Stimulated activated CD4-positive, alpha-beta T cell treated with anti-CD3 and anti-CD28 coated beads, Interleukin-2, amount 100 ng/mL, for 48 hours (primary cell): ENCODE measurements at places on chromosomes 13 and 19.

- DNase-seq, result no peak
These were observed 774 bp downstream of the ALDH16A1 start for GRCh38 chr19:49453757-49454240.

- DNase-seq, result no peak
These were observed 8.6 kb downstream of the TNFAIP8L1 start for GRCh38 chr19:4647676-4648644.

GRCh38 chr19:51507640-51508058 lies 6.0 kb upstream of the SIGLEC12 start:
- DNase-seq, result no peak

DNA sequence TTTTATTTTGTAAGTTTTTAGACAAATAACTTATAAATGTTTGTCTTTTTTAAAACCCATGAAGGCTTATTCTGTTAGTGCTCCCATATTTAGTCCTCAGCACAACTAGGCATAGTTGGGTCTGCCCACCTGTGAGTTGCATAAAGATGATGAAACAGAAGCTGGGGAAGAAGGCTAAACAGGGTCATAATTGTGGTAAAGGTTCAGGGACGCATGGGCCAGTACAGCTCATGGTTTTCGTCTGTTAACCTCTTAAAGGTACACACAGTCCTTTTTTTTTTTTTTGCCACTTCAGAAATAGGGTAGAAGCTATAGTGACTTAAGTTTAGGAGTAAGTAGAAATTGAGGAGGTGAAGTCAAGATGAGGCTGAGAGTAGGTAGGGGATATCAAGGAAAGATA lies 58.3 kb downstream of the TM9SF2 start:
- DNase-seq, result no peak

- DNase-seq, result peak; percentile 48
These were observed 7.1 kb upstream of the PDE4C start for GRCh38 chr19:18233224-18233825.

- no peak for DNase-seq
These were observed 66.2 kb downstream of the SLC15A1 start for GRCh38 chr13:98686270-98686669.

DNA sequence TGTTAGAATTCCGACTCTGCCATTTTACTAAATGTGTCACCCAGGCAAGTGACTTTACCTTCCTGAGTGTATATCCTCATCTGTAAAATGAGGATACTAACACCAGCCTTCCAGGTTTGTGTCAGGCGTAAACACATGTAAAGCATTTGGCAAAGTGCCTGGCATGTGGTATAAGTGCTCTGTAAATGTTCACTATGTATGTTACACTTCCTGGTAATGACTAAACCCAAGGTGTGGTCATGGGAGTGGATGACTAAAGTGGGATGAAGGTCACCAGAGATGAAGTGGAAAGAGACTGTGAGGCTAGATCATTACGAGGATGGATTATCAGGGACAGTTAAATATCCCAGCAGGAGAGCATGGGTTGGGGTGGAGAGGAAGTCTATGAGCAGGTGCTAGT lies 25.6 kb downstream of the DEDD2 start:
- DNase-seq, result peak; percentile 35

GRCh38 chr13:23667750-23668149 lies 97.5 kb downstream of the TNFRSF19 start:
- no peak for DNase-seq

DNA sequence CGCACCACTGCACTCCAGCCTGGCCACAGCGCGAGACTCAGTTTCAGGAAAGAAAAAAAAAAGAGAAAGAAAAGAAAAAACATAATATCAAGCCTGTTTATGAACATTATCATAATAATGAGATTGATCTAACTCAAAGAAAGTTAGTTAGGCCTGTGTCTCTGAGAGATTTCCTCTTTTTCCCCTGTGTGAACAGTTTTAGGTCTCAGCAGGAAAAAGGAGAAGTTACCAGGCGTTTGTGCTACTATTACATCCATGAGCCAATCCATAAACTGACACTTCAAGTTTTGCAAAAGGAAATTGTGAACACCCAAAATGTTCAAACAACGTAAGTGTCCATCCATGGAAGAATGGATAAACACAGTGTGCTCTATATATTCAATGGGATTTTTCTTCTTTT lies 3.8 kb downstream of the TARM1 start:
- DNase-seq, result no peak

DNA sequence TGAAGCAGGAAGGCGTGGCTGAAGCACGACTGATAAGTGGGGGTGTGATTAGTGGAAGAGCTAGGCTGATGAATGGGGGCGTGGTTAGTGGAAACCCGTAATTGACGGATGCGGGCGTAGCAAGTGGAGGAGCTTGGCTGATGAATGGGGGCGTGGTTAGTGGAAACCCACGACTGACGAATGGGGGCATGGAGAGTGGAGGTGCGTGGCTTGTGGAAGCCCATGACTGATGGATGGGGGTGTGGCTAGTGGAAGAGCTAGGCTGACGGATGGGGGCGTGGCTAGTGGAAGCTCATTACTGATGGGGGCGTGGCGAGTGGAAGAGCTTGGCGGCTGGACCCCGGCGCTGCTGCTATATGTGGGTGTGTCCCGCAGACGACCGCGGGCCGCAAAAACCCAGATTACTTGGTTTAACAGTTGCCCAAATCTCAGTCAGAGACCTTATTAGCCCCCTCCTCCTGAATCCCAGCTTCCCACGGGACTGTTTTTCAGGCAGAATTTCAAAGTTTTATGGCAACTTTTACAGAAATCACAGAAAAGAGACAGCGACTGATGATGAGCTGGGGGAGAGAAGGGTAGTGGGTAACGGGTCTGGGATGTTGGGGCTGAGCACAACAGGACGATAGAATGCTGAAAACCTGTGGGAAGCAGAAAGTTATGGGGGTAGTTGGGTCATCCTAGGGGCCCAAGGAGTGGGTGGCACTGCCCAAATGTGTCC lies 9.0 kb upstream of the MEIS3 start:
- DNase-seq, result peak; percentile 81

DNA sequence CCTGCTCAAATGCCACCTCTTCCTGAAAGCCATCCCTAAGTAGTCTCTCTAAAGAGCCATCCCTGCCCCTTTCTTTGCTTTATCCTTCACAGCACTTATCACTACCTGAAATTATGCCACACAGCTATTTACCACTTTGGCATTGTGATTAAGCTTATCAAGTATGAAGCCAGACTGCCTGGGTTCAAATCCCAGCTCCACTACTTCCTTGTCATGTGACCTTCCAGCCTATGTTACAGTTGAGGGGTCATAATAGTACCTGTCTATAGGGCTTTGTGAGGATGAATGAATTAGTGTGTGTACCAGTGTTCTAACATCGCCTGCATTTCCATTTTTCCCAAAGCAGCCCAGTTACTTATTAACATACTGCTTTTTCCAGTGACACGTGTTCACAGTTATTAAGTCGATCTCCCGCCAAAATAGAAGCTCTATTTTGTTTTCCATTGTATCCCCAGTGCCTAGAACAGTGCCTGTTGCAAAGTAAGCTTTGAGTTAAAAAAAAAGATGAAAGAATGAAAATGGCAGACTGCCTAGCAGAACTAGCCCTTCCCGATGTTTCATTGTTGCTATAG lies 32.8 kb downstream of the ZSWIM9 start:
- no peak for DNase-seq

DNA sequence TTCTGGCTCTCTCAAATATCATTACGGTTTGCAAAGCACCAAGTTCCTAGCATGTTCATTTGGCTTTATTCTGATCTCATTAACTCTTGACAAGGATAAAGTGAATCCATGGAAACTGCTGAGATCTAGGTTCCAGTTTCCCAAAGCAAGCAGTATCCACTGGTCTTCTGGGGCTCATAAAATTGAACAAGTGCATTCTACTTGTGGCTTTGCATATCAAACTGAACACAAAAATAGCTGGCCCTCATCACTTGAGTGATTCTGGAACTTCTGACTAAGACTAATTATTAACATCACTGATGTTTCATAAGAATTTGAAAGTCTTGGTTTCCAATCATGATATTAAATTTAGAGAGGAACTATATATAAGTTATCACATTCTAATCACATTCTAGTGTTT lies 6.3 kb upstream of the KCTD12 start:
- DNase-seq, result no peak

- no peak for DNase-seq
These were observed 24.0 kb upstream of the OLFM4 start for GRCh38 chr13:53004573-53004972.

DNA sequence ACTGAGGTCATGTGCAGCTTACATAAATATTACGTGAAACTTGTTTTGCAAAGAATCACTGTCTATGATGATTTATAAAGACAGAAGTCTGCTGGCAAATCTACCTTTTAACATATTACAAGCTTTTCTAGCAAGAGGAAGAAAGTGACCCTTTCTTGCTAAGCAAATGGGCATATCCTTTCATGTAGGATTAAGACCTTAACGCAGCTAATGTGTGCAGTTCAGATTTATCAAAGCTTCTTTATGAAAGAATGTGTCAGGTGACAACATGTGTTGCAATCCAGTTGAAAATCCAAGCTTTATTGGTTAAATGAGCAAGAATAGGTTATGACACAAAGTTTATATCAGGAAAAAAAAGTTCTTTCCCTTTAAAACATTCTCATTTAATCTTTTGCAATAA lies 115.6 kb upstream of the NBEA start:
- DNase-seq, result no peak

DNA sequence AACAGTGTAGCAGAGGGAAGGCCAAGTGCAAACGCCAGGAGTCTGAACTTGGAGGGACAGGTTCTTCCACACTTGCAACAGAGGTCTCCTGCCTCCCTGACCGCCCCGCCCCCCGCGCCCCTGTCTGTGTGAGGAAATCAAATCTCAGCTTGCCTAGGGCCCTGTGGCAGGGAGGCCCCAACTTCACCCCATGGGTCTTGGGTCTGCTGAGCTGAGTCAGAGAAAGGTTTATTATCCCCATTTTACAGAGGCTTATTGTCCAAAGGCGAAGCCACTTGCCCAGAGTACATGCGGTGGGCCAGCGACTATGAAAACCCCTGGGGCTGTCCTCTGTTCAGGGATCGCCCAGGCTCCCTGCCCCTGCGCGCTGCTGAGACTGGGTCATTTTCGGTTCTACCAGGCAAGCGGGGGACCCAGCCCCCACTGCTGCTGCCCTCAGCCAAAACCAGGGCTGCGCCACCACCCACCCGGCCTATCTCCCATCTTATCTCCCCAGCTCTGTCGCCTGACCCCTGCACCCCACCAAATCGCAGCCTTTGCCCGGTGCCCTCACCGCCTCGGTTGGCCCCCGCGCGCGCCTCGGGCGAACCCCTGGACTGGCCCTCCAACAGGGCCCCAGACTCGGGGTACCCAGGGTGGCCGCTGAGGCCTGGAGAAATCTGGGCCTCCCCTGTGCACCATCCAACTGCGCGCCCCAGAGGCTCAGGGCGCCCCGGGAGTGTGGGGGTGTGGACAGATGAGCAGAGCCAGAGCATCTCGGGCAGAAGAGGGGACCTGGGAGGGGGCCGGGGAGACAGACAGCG lies 850 bp upstream of the CERS4 start:
- no peak for DNase-seq

- DNase-seq, result no peak
These were observed 1.0 kb downstream of the HCN2 start for GRCh38 chr19:590750-591098.

DNA sequence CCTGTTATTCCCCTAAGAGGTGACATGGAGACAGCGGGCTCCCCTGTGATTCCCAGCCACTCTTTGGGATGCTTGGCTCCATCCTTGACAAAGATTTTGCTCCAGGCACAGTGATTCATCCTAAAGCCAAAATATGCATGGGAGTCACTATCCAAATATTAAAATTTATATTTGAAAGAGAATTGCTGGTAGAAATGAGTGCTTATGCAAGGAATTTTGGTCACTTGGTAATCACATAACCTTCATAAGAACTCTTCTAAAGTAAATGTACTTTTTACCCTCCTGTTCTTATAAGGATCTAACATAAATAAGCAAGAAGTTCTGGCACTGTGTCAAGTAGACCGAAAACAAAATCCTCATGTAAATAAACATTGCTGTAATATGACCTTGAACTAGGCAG lies 385.8 kb downstream of the ITGBL1 start:
- no peak for DNase-seq

GRCh38 chr19:28504139-28504538 lies 708.8 kb downstream of the UQCRFS1 start:
- no peak for DNase-seq

DNA sequence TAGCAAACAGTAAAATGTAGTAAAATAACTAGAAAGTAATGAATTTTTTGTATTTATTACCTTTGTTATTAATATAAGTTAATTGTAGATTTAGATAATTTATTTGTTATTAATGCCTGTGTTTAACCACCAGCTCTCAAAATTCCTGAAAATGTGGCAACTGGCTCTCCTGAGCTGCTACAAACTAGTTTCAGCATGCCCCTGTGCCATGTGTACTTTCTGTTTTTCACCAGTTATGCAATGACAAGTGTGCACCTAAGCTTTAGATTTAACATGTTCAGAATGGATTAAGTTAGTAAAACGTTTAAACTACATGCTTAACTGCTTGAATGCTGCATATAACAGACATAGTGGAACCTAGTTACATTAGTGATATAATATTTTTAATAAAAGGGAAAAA lies 88.1 kb downstream of the POSTN start:
- DNase-seq, result no peak

- no peak for DNase-seq
These were observed 137.6 kb upstream of the SPACA7 start for GRCh38 chr13:112238436-112238995.

DNA sequence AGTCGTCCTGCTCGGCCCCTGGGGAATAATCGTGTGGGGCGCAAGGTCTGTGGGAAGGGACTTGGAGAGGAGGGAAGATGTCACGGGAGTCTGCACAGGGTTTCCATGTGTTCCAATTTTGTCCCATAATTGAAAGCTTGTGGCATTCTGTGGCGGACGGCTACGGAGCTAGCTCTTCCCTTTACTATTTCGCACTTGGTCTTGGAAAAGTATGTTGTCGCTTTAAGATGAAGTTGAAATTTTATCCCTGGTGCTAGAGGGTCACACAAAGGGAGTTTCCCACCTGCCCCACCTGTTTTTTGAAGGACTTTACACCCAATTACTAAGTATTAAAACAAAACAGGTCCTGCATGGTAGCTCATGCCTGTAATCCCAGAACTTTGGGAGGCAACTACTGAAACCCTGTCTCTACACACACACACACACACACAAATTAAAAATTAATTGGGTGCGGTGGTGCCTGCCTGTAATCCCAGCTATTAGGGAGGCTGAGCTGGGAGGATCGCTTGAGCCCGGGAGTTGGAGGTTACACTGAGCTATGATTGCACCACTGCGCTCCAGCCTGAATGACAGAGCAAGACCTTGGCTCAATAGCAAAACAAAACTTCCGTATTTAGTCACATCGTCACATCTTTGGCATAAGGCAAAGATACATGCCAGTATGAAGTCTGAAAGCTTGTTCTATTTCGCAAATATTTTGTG lies 967 bp upstream of the TPT1 start:
- DNase-seq, result no peak

- no peak for DNase-seq
These were observed 19.6 kb downstream of the LILRB4 start for GRCh38 chr19:54682306-54682856.

GRCh38 chr13:102405499-102406100 lies 3.8 kb upstream of the FGF14 start:
- no peak for DNase-seq

GRCh38 chr19:46915386-46915785 lies 54.6 kb downstream of the ARHGAP35 start:
- no peak for DNase-seq

- DNase-seq, result no peak
These were observed 1.4 kb upstream of the PRKD2 start for GRCh38 chr19:46718157-46718933.

- DNase-seq, result no peak
These were observed 3.8 kb upstream of the MYPOP start for GRCh38 chr19:45906221-45906620.
